ENCODE measurements at places on chromosomes 3 and 15.

DNA sequence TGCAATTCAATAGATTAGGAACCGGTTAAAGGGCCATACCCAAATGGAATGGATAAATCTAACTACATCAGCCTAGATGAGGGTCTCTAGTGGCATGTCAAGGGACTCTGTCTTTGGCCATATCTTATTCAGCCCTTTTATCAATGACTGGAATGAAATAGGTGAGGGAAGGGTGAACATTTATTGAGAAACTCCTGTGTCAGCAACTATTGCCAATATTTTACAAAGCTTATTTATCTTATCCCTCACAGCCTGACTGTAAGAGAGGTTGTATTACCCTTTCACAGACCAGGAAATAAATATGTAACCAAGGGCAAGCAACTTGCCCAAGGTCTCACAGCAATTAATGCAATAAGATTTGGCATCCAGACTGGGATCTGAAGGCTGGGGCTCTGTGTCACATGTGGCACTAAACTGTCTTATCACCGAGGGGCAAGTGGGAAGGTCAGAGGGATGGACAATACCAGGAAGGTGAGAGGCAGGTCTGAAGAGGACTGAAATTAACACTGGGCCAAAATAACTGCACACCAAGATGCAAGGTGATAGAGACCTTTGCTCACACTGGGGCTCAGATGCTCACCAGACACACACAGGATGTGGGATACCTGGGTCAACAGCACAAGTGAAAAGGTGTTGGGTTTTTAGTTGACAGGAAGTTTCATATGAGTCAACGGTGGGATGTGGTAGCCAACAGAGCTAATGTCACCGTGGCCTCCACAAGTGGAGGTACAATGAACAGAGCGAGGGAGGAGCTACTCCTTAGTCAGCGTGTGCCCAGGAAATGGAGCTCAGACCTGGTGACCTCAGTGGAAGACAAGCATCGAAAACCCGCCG lies 261.3 kb downstream of the RPLP1 start:
- peak; percentile 31 for DNase-seq

DNA sequence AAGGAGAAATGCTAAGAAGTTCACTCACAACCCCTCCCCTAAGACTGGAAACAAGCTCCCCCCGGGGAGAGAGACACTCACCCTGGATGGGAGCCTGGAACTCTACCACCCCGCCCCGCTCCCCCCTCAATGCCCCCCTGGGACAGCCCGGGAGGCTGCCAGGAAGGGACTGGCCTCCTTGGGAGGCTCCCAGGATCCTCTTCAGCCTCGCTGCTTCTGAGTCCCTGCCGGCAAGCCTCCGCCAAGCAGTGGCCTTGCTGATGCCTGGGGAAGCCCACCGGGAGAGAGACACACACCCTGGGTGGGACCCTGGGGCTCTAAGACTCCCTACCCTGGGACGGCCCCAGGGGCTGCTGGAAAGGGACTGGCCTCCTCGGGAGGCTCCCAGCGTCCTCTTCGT lies 33.4 kb downstream of the CPEB1 start:
- DNase-seq, result no peak

DNA sequence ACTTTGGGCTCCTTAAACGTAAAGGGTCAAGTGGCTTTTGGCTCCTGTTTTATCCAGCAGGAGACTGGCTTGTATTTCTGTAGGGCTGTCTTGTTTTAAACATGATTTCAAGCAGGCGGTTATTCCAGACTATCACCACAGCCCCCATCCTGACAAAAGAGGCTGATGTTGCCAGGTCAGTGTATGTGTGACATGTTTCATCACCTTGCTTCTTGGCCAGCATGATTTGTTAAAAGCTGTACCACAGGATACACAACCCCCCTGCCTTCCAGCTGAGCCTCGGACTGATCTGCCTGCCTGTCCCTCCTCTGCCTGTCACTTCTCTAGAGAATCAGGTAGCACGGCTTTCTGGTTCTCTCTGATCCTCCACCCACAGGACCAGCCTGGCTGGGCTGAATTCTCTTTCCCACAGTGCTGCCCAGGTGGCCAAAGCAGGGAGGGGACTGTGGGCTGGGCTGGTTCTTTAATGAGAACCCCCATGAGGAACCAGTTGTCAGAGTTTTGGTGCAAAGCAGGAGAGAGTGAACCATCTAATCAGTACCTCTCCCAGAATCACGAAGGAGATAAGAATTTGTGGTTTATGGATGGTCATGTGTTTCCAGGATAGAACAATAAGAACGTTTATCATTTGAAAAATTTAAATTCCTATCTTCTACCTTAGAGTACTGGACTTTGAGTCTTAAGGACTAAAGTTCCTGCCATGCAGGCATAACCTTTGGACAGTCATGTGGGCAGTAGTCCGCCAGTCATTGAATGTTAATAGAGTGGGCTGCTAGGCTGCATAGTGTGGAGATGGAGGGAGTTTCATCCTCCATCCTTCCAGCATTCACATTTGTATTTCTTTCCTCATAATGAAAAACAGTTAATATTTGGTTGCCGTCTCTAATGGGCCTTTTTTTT lies 8.8 kb downstream of the ABHD6 start:
- no peak for DNase-seq

DNA sequence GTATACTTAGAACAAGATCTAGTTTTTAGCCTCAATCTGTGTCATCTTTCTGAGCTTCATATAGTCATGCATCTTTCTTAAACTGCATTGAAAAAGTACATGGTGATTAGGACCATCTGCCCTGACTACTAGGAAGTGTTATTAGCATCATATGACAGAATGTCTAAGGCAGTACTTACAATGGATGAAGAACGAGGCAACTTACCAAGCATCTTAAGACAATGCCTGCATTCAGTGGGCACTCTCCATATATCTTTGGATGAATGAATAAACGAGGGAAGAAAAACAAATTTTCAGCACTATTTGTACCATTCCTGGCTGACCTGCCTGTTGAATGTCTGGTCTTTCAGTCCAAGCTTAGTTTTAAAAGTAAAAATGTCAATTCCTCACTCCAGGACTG lies 185.4 kb upstream of the EPHA3 start:
- DNase-seq, result no peak

DNA sequence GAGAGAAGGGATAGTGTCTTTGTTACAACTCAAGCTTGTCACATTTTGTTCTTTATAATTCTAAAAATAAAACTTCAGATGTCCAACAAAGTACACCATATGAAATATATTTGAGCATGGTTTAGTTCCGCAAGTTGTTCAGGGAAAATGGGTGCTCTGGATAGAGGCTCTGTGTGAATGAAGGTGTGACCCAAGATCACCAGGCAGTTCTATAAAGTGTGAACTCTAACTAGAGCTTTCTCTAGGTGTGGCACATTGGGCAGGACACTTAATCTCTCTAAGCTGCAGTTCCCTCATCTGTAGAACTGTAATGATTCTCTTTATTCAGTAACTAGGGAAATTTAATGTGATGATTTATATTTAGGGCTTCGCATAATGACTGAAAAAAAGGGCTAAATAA lies 139.3 kb downstream of the BCHE start:
- no peak for DNase-seq

GRCh38 chr3:178680037-178680436 lies 143.8 kb downstream of the KCNMB2 start:
- DNase-seq, result no peak

- DNase-seq, result no peak
Measured at GRCh38 chr3:130682131-130682530, 64.5 kb downstream of the PIK3R4 start.

- no peak for DNase-seq
Measured at GRCh38 chr3:128285967-128286321, 132.7 kb downstream of the EEFSEC start.

DNA sequence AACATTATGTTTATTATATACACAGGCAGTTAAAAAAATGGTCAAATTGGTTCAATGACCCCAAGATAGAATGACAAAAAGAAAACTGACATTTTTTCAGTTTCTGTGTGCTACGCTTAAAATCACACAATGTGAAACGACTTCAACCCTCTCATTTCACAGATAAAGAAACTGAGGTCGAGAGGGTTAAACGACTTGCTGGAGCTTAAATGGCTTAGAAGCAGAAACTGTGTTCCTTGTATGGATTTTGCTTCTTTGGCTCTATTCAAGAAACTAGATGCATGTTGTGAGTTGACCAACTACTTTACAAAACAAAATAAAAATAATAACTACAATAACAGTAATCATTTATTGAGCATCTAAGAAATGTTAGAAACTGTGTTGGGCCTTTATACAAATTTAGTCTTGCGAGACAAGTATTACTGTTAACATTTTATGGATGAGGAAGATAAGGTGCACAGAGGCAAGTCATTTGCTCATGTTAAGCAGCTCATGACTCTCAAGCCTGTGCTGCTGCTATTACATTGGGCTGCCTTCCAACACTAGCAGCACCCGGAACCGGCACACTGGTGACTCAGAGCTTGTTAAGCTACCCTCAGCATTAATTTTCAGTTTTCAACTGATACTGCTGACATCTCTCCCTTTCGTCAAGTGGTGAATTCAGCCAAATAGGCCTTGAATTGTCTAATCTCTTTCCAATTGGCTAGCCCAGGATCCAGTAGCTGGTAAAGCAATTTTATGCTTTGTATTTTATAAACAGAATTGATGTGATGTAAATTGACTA lies 487.6 kb downstream of the NAALADL2 start:
- no peak for DNase-seq

DNA sequence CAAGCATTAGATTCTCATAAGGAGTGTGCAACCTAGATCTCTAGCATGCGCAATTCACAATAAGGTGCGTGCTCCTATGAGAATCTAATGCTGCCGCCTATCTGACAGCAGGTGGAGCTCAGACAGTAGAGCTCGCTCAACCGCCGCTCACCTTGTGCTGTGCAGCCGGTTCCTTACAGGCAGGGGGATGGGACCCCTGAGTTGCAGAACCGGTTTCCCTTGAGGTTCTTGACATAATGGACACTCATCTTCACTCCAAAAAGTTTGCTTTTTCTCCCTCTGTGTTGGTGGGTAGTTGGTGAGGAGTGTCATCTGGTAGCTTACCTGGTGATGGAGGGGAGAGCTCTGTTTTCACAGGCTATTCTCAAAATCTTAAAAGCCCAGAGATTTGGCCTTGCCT lies 324.0 kb upstream of the TBL1XR1 start:
- DNase-seq, result no peak

- no peak for DNase-seq
Measured at GRCh38 chr3:57752307-57752706, 3.8 kb upstream of the SLMAP start.

DNA sequence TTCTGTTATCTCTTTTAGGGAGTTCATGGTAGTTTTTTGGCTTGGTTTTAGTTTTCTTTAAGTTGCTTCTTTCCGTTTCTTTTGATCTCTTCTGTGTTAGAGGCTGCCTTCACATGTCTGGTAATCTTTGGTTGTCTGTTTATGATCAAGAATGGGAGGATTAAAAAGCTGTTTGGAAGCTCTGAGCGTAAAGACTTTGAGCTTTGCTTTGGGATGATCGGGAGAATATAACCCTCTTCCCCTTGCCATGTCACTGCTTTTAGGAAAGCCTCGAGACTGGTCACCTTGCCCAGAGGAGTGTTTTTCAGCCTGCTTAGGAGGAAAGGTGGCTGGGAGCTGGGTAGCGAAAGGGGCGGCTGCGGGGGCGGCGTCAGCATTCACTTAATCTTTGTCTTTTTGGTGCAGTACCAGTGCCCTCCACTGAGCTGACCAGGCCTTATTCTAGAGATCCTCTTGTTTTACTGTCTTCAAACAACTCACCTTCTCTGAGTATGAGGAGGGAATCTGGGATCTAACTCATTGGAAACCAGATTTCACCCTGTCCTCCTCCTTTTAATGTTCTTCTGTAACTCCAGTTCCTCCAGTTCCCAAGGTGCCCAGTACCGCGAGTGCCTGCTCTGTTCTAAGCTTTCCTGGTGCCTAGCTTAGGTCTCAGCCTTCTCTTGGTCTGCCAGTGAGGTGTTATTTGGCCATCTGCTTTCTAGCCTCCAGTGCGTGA lies 15.5 kb downstream of the TATDN2 start:
- peak; percentile 23 for DNase-seq

DNA sequence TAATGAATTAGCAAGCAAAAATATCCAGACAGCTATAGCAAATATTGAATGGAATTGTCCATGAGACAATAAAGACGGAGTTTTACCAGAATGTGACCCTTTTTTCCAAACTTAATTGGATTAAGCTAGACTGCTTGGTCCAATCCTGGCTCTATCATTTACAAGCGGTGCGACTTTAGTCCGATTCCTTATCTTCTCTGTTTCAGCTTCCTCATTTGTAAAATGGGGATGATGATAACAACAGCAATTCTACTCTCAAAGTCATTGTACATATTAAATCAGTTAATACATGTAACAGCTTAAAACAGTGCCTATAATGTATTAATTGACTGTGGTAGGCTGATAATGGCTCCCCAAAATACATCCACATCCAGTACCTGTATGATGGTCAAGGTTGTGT lies 62.1 kb upstream of the CRBN start:
- no peak for DNase-seq

- no peak for DNase-seq
Measured at GRCh38 chr3:52190294-52191074, 7.5 kb upstream of the ALAS1 start.

GRCh38 chr3:15708882-15709677 lies 88.7 kb downstream of the ANKRD28 start:
- no peak for DNase-seq

- no peak for DNase-seq
Measured at GRCh38 chr15:61840090-61840489, 220.2 kb downstream of the VPS13C start.

DNA sequence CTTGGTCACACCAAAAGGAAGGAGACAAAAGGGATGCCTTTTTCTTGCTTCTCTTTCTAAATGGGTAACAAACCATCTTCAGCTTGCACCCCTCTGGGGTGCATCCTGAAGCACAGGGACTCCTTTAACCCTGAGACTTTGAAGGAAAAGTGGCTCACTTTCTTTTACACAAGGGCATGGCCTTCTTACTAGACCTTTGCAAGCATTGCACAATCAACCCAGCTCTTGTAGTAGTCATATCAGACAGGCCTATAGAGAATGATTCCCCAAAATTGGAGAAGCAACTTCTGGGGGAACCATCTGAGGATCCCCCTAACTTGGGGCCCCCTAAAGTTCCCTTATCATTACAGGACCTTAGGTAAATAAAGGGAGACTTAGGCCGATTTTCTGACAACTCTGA lies 56.1 kb upstream of the GK5 start:
- DNase-seq, result no peak

- DNase-seq, result no peak
Measured at GRCh38 chr3:115831864-115832263, 208.6 kb downstream of the GAP43 start.

DNA sequence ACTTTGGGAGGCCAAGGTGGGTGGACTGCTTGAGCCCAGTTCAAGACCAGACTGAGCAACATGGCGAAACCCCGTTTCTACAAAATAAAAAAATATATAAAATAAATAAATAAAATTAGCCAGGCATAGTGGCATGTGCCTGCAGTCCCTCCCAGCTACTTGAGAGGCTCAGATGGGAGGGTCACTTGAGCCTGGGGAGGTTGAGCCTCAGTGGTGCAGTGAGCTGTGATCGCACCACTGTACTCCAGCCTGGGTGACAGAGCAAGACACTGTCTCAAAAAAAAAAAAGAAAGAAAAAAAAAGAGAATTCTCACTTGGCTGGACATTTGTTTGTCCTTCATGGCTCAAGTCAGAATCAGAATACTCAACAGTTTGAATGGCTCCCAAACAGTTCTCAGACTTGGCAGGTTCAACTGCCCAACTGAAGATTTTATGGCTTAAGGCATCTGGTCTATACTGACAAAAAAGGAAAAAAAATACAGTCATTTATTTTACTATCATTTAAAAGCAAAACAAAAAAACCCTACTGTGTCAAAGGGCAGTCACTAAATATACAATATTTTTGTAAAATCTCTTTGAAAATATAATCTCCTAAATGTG lies 106.6 kb downstream of the FBXL22 start:
- no peak for DNase-seq
